ENCODE measurements at places on chromosomes 13 and 19. TPM values are rescaled to one million over a fixed set of nuclear protein-coding genes. Genes with fewer than 3 reads are reported as not detected.

The ACER1 gene
- not detected for total RNA-seq

The SPTBN4 gene
- total RNA-seq: 0.68 TPM

The CAB39L gene
- total RNA-seq: 13.9 TPM

The MAN2B1 gene
- total RNA-seq: 38.7 TPM

The GRK1 gene
- not detected for total RNA-seq

The ZNF546 gene
- total RNA-seq: 4.2 TPM

The CGB3 gene
- total RNA-seq: not detected

The DACT3 gene
- 14.0 TPM for total RNA-seq

The NKG7 gene
- total RNA-seq: 12.7 TPM

GRCh38 chr13:111893607-111894443 lies 173.1 kb upstream of the SOX1 start:
- peak; percentile 43 for DNase-seq

GRCh38 chr19:6273701-6274601 lies 5.8 kb downstream of the MLLT1 start:
- DNase-seq: peak; percentile 72

GRCh38 chr13:50676602-50677001 lies 166.9 kb downstream of the DLEU7 start:
- DNase-seq: no peak

DNA sequence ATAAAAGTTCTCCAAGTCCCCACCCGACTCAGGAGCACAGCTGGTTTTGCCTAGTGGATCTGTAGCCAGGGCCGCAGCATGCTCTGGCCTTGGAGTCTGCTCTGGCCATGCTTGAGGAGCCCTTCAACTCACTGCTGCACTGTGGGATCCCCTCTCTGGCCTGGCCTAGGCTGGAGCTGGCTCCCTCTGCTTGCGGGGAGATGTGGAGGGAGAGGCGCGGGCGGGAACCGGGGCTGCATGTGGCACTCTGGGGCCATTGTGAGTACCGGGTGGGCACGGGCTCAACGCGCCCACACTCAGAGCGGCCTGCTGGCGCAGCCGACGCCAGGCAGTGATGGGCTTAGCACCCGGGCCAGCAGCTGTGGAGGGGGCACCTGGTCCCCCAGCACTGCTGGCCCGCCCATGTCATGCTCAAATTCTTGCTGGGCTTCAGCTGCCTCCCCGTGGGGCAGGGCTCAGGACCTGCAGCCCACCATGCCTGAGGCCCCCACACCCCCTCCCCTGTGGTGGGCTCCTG lies 57.0 kb upstream of the ATP12A start:
- no peak for DNase-seq

GRCh38 chr13:23500849-23501248 lies 67.3 kb upstream of the SACS start:
- DNase-seq: peak; percentile 31

DNA sequence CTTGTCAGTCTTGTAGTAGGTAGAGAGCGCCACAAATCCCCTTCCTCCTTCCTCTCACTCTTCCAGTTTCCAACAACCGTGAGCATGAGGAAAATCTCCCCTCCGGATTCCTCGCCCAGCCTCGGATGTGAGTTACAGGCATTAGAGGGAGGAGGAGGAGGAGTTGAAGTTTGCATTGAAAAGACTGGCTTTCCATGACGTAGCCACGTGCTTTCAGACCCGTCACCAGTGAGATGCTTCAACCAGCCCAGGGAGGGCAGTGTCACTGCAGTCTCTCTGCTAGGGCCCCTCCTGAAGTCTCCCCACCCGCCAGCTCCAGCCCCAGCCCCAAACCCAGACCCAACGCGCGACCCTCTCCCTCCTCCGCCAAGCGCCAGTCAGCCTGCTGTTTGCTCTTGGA lies 442 bp upstream of the FGF14 start:
- DNase-seq: peak; percentile 40

DNA sequence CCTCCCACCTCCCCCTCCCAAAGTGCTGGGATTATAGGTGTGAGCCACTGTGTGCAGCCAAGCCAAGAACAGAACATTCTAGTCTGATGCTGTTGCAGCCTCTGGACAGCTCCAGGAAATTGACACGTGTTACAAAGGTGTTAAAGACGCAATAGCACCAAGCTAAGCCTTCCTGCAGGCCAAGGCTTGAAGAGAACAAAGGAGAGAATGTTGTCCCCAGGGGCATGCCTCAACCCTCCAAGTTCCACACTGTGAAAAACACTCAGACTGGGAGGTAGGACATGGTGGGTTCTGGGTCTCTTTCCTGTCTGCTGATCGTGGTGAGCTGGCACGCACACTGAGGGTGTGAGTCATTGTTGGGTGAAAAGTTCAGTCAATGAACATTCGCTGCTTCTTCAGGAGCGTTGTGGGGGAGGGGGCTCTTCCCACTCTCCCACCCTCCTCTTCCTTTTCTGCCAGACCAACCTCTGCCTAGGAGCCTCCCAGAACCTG lies 5.3 kb upstream of the PTPRS start:
- DNase-seq: no peak

GRCh38 chr13:34246511-34246910 lies 428.6 kb downstream of the RFC3 start:
- DNase-seq: no peak

DNA sequence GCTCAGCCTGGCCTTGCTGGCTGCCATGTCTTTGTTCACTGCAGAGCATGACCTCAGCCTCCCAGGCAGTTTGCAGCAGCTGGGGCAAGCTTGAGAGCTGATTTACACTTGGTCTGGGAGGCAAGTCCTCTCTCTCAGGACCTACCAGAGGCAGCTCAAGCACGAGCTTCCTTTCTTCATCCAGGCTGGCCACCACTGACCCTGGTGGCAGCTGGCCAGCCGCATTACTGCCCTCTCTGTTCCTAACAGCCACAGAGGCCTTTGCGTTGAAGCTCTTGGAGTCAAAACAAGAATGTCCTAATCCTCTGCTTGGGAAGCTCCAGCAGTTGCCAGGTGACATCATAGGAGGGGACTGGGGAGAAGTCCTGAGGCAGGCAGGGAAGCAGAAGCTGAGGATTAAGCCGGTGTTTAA lies 85.7 kb downstream of the NUFIP1 start:
- DNase-seq: peak; percentile 75

DNA sequence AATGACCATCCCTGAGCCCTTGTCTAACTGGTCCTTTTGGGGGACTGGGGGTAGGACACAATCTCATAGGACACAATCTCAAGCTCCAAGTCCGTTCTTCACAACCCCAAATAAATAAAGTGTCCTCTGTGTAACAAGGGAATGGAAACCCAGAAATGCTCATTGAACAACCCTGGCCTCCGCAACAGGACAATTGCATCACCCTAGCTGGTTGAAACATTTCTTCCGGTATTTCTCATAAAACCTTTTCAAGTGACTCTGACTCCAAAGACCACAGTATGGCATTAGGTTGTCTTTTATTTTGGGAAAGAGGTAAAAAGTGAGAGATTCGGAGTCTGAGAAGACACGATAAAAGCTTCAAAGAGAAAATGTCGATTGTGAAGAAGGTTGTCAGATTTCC lies 186.6 kb downstream of the ZNF536 start:
- no peak for DNase-seq

- DNase-seq: no peak
Measured at GRCh38 chr19:27759896-27760295, 1453.1 kb downstream of the UQCRFS1 start.

DNA sequence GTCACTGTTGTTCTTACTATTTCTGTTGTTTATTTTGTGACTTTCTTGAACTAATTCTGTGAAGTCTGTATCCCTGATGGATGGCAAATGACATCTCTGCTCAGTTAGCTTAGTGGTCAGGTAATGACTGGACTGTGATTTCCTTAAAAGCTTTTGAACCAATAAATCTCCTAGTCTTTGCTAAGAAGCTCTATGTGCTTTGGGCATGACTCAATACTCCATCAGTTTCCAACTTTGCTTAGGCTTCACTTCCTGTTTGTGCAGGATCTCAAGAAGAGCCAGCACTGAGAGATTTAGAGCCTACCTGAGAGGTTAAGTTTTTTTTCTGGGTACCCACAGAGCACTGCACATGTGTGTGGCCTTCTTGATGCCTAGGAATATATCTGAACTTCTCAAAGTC lies 329.7 kb upstream of the HTR2A start:
- no peak for DNase-seq

DNA sequence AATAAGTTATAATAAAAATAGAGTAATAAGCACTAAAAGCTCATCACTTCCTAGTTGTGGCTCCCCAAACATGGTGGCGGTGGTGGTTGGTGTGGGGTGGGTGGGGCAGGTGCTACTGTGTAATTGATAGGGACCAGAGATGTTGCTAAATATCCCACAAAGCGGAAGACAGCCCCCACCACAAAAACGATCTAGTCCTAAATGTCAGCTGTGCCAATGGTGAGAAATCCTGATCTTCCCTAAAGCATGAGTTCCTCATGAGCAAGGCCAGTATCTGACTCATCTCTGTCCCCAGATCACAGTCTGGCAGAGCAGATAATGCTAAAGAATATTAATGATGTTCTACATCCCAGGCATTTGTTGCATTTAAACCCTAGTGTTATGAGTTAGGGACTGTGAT lies 1.9 kb upstream of the EDDM13 start:
- DNase-seq: no peak

GRCh38 chr13:52599848-52600603 lies 42.2 kb upstream of the HNRNPA1L2 start:
- DNase-seq: peak; percentile 63

- peak; percentile 89 for DNase-seq
Measured at GRCh38 chr19:48674921-48675824, 2.4 kb upstream of the NTN5 start.

DNA sequence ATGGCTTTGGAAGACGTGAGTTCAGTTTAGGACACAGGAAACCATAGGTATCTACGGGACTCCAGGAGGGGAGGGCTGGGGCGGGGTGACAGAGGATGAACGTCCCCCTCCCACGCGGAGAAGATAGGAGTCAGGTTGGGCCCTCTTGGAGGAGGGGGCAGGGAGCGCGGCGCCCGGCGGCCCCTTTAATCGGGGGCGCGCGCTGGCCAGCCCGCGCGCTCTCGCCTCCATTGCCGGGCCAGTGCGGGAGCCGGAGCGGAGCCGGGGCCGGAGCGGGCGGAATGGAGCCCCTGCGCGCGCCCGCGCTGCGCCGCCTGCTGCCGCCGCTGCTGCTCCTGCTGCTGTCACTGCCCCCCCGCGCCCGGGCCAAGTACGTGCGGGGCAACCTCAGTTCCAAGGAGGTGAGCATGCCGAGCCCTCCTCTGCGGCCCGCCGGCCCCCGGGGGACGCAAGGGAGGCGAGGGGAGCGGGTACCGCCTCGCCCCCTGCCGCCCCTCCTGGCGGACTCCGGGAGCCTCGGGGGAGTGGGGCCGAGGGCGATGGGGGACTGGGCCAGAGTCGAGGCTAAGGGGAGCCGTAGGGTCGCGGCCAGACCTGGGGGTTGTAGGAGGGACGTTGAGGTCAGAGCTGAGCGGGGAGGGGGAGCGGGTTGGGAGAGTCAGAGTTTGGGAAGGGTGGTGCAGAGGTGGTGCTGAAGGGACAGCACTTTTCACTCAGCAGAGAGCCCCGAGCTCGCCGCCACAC lies at the start of gene TMEM145:
TMEM145 (plus strand) TSS at position 214 of the 744 bp plus-strand sequence; CDS start at position 282, 68 bp downstream.
- DNase-seq: peak; percentile 60

GRCh38 chr19:48461651-48461981 lies 6.2 kb downstream of the KCNJ14 start:
- no peak for DNase-seq

DNA sequence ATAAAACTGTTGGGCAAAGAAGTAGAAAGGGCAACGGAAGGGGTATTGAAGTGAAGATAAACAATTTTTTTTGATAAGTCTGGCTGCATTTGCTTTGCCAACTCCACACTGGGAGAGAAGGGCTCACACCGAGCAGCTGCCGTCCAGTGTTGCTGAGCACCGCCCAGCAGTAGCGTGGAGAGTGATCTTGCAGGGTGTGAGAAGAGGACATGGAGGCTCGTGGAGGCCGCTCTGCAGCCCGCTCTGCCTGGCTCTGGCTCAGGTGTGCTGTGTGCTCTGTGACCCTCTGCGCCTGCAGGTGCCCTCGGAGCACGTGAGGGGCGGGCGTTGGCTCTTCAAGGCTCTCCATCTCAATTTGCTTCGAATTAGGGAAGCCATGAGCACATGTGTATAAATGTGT lies 35.9 kb upstream of the TEX29 start:
- no peak for DNase-seq

- no peak for DNase-seq
Measured at GRCh38 chr13:18961383-18962117, 220.1 kb downstream of the TUBA3C start.

DNA sequence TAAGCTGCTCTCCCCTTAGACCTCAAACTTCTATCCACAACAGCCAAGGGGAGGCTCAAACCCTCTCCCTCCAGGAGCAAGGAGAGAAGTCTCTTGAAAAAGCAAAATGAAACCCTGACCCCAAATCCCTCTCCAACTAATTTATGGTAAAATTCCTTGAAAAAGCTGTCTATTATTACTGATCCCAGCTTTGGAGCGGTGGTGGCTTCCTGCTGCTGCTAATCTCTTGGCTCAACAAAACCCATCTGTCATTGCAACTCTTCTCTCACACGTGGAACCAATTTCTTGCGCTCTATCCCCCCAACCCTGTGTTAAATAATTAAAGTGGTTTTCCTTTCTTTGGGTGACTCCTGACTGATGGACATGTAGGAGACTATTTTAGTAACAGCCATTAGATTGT lies 64.1 kb upstream of the OXGR1 start:
- no peak for DNase-seq

DNA sequence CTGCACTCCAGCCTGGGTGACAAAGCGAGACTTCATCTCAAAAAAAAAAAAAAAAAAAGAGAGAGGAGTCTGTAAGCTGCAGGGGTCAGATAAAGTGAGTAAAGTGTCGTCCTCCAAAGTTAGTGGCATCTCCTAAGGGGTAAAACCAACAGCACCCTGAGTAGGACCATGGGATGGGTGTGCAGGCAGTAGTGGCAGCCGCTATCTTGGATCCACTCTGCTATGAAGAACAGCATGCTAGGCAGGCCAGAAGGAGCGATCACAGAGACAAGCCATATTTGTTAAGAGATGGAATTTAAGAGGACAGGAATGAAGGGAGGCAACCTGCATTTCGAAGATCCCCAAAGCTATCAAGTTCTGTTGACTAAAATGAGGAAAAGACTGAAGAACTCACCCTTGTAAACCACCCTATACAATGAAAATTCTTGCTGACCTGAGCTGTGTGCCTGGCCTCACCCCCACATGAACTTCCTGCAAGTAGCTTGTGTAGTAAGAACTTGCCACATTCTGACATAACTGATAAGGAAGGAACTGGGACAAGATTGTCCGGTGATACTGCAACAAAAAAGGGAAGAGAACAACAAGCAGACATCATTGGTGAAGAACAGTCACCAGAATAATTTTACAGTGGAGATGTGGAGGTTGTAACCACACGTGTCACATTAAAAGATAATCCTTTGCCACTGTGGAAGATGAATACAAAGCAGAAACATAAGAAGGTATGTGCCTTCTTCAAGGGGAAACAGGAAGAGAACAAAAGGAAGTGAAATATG lies 16.2 kb downstream of the DPY19L3 start:
- DNase-seq: no peak

GRCh38 chr19:49142866-49143335 lies 12.3 kb downstream of the HRC start:
- DNase-seq: peak; percentile 95

- DNase-seq: peak; percentile 52
Measured at GRCh38 chr13:113275387-113275786, 21.7 kb upstream of the LAMP1 start.
